ENCODE measurements at places on chromosomes 1 and 21. TPM values are rescaled to one million over a fixed set of nuclear protein-coding genes. Genes with fewer than 3 reads are reported as not detected.

GRCh38 chr1:22641247-22641646 lies 2.2 kb upstream of the C1QC start:
- no peak for DNase-seq
- no peak overlapping the region for H3K27ac ChIP-seq
- no peak overlapping the region for H3K4me3 ChIP-seq
- no peaks in the 10 kb centered on the region for H3K27me3 ChIP-seq
- no peaks in the 10 kb centered on the region for H3K4me1 ChIP-seq

- no peaks in the 10 kb centered on the region for H3K4me1 ChIP-seq
- no peak for DNase-seq
- H3K36me3 ChIP-seq: no peaks in the 10 kb centered on the region
Measured at GRCh38 chr1:93136445-93136844, 43.8 kb downstream of the TMED5 start.

DNA sequence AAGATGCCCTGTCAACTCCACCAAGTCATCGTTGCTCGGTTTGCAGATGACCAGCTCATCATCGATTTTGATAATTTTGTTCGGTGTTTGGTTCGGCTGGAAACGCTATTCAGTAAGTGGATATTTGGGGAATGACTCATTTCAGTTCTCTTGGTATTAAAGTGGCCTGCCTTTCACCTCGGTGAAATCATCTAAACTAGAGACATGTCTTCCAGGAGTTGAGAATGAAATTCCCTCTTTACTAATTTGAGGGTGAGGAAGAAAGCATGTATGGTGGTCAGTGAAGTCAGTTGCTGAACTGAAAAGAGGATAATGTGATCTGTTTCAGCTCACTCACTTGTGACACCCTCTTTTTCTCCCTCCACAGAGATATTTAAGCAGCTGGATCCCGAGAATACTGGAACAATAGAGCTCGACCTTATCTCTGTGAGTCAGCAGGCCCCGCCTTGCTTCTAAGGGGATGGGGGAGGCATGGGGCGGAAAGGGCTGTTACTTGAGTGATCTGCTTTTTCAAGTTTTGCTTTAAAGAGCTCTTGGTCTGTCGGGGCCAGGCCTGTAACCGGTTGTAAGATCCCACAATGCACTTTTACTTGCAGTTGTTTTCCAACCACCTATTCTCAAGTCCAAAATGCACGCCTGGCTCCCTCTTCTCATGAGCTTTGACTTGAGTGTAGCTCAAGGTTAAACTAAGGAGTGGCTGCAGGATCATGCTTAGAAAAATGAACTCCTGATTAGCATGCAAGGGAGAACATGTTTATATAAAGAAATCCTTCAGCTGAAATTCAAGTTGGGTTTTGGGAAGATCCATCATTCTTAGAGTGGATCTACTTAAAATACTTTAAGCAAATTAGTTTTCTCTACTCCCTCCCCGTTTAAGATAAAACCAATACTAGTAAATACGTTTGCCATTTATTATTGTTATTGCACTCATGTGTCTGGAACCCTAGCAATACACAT lies 59.8 kb downstream of the CAPN2 start:
- peaks cover 15% of the 10 kb centered on the region for H3K4me1 ChIP-seq
- H3K27ac ChIP-seq: peak overlapping the region; percentile 62
- no peak for DNase-seq
- H3K36me3 ChIP-seq: peaks cover 79% of the 10 kb centered on the region
- H3K27me3 ChIP-seq: no peaks in the 10 kb centered on the region

DNA sequence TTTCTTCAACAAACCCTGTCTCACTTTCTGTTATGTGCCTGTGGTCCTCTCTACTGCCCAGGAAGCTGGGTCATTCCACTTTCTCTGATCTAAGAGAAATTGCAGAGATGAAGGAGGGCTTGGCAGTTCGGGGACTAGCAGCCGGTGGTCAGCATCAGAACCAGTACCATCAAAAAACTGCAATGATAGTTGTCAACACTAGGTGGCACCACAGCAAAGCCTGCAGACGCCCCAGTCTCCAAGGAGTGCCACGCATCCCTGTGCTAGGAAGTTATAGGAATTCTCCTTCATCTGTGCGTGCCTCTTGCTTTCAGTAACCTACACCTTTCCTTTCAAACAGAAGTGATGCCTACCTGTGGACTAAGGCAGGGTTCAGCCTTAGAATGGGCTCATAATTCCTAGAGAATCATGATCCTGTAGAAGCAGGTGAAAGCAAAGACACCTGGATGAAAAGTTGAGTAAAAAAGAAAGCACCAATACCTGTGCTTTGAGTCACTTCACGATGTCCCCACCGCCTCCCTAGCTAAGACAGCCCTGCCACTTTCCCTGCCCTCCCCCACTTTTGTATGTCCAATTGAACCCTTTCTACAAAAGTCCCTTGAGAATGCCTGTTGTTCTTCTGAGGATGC lies 129.2 kb downstream of the ADAMTS1 start:
- no peak overlapping the region for H3K4me3 ChIP-seq
- H3K4me1 ChIP-seq: no peaks in the 10 kb centered on the region
- H3K27me3 ChIP-seq: no peaks in the 10 kb centered on the region
- H3K36me3 ChIP-seq: no peaks in the 10 kb centered on the region
- no peak for DNase-seq

DNA sequence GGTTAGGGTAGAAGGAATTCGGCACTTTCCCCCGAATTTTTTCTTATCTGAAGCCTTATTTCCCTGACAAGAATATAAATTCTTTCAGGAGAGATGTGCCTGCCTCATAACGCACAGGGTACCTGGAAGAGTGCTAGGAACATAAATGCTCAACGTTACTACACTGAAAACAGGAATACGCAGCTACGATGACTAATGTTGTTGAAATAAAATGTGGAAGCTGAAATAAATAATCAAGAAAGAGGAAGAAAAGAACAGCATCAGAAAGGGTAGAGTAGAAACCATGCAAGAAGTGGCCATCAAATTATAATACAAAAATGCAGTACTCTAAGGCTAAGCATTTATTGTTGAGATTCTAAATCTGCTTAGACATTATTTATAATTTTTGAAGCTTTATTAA lies 33.9 kb downstream of the SLC66A1 start:
- no peak overlapping the region for H3K4me3 ChIP-seq
- H3K27me3 ChIP-seq: no peaks in the 10 kb centered on the region
- no peaks in the 10 kb centered on the region for H3K36me3 ChIP-seq

F13B gene
- not detected for total RNA-seq

DNA sequence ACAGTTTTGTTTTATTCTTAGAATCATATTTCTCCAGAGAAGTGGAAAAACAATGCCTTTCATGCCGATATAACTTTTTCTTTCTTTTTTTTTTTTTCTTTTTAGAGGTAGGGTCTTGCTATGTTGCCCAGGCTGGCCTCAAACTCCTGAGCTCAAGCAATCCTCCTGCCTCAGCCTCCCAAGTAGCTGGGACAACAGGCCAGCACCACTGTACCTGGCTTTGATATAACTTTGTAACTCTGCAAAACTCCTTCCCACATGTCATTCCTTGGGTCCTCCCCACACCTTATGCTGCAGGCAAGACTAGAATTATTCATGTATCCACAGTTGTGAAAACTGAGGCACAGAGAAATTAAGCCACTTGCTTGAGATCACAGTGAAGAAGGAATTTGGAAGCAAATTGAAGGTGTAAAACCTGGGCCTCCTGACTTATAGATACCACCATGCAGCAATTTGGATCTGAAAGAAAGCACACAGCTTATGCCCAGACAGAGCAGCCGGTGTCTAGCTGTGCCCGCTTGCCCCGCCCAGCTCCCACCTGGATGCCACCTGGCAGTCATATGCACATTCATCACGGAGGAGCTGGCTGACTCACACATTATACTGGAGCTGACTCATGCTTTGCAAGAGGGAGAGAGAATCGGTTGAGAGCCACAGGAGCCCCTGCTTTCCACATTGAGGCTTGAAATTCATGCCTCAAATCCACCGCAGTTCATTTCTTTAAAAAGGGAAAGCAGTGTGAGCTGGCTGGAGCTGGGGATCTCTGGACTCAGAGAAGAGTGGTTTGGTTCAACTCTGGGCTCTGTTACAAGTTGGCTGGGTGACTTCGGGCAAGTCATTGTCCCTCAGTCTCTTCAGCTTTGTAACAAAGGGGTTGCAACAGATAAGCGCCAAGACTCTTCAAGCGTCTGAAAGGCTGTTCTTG lies 8.3 kb upstream of the SLC2A1 start:
- H3K4me3 ChIP-seq: no peak overlapping the region
- H3K36me3 ChIP-seq: no peaks in the 10 kb centered on the region
- peaks cover 26% of the 10 kb centered on the region for H3K27me3 ChIP-seq
- no peak for DNase-seq
- H3K4me1 ChIP-seq: no peaks in the 10 kb centered on the region

ZNF281 gene
- 10.3 TPM for total RNA-seq

WNT9A gene
- 29.4 TPM for total RNA-seq

RSRP1 gene
- total RNA-seq: 43.0 TPM
